Kidney (tissue), 22 donors: ENCODE measurements at places on chromosomes 1 and 21.

DNA sequence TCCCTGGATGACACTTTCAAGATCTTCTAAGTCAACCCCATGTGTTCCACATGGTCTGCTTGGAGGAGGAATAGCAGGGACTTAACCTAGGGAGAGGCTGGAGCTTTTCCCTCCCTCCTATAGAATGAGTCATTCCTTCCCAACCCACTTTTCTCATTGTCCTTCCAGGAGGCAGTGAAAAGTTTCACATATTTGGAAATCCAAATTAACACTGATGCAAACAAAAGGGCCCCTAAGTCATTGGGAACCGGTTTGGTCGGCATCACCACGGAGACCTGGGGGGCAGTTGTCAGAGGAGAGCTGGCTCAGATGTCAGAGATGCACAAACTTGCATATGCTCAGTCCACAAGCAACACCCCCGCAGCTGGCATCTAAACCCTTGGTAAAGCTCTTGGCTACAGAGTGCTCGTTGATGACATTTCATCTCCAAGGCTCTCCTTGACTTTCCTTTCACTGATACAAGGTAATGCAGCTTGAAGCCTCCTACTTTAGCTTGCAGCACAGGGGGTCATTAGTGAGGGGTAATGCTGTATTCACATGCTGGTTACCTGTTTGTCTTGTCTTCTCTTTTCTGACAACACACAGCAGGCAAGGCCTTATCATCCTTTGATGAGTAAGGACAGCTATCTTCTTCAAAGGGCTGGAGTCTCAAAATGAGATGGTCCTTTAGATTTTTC lies 12.3 kb upstream of the LRRC8D start:
- DNase-seq = peak; percentile 25

GRCh38 chr1:25184001-25184762 lies 48.1 kb downstream of the SYF2 start:
- DNase-seq = no peak

DNA sequence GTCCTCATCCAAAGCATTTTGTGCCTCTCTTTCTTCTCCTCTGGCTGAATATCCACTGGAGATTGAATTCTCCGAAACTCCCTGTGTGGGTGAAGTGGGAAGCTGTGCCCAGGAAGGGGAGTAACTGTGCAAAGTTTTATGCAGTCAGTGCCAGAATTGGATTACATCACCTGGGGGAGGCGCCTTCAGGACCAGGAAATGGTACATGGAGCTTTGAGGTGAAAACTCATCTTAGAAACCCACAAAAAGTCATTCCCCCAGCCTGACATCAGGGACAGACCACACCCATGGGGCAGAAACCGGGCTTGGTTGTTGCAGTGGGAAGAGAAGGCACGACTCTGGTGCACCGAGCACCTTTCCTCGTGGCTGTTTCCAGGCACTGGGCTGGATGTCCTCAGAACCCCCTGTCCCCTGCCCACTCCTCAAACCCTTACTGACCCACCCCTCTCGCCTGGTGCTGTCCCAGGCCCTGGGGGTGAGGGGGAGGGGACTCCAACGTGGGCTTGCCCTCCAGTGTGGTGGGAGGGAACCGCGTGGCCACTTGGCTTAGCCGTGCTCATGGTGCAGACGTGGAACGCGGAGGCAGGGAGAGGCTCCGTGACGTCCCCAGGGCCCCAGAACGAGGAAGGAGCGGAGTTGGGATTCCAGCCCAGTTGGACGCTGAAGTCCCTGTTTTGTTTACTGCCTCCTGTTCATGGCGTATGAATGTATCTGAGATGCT lies 15.7 kb downstream of the TFF3 start:
- no peak for DNase-seq

GRCh38 chr1:15523104-15524020 lies 653 bp downstream of the CASP9 start:
- no peak for DNase-seq

DNA sequence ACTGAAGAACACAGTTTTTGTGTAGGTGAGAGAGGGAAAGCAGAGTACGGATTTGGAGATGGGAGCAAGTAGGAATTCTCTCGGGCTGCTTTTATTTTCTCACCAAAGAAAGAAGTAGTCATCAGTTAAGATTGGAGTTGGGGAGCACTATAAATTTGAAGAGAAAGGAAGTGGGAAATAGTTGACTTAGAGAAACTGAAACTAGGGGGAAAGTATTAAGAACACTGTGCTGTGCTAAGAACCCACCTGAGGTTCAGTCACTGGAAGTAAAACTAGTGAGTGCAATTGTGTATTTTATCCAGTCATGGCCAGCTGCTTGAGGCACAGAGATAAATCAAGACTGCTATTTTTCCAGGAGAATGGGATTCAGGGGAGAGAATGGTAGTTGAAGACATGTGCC lies 37.4 kb downstream of the CLCC1 start:
- no peak for DNase-seq

DNA sequence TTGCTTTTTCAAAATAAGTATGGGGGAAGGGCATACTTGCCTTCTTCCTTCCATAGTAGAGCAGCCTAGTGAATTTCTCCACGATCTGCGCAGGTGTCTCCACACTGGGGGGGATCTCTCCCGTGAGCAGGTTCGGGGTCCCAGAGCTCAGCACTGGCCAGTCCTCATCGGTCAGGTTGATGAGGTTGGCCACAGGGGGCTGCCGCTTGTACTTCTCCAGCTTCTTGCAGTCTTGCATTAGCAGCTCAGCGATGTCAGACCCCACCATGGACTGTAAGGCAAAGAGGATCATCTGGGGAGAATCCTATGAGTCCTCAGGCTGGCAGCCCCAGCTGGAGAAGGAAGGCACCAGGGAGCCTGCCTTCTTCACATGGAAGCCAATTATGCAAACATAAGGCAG lies 11.8 kb downstream of the SEC16B start:
- DNase-seq = no peak

- no peak for DNase-seq
Observed at GRCh38 chr1:54335755-54336108, 70.5 kb downstream of the SSBP3 start.

GRCh38 chr1:206709322-206709721 lies 24.6 kb downstream of the MAPKAPK2 start:
- DNase-seq = no peak

DNA sequence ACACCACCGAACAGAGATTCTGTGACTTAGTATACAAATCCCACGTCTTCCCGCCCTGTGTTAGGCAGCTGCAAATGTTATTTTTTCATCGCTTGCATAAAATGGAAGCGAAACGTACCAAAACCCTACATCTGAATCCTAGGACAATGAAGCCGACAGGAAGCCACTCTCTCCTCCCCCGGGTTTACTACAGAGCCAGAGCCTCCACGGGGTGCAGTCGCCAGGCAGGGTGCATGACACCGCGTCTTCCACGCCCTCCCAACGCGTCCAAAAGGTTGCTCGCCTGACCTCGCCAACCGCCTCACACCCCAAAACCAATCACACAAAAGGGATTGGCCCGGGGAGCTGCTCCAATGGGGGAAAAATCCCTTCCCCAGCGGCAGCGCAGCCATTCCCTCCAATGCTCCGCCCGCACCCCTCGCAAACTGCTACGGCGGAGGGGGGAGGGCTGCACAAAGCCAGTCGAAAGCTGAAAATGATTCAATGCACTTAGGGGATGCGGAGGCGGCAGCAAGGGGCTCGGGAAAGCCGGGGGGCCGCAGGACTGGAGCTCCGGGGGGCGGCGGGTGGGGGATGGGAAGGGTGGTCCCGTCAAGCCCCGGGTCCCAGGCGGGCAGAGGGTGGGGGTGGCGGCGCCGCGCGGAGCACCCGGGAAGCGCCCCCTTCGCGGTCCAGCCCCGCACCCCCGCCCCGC lies 701 bp downstream of the CEP170 start:
- DNase-seq = peak; percentile 66

- peak; percentile 63 for DNase-seq
Observed at GRCh38 chr1:19651141-19651737, 7.1 kb downstream of the NBL1 start.

GRCh38 chr1:67987046-67987799 lies 63.2 kb downstream of the DIRAS3 start:
- no peak for DNase-seq

GRCh38 chr1:159598196-159598595 lies 10.6 kb downstream of the APCS start:
- no peak for DNase-seq

DNA sequence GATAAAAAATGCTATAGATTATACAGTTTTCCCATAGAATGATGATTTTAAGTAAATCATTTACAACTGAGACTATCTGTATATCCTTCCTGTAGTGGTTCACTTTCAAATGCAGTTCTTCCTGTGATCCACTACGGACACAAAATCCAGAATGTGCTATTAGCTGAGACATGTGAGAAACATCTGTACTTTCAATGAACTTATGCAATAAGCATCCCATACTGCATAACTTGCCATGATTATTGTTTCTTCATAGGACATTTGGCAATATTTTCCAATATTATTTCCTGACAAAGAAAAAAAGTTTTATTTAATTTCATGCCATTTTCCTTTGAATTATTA lies 83.5 kb upstream of the PRDX6 start:
- no peak for DNase-seq

DNA sequence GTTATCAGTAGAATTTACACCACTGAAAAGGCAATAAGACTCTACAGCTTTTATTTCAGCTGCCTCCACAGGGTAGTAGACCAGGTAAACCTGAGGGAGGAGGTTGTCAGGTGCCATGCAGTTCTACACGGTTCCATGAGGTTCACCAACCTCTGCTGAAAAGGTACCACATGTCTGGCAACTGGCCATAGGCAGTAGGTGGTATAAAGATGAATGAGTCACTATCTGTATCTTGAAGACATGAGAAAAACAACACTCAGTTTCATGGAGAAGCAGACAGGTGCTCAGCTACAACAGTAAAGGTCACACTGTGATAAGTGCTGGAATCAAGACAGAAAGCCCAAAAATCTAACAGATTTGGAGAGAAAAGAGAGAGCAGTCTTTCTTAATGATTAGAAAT lies 145.4 kb downstream of the PTGER3 start:
- no peak for DNase-seq

- DNase-seq = no peak
Observed at GRCh38 chr1:16092923-16093511, 19.6 kb upstream of the FAM131C start.

- DNase-seq = no peak
Observed at GRCh38 chr1:240597153-240597745, 14.7 kb downstream of the GREM2 start.

- DNase-seq = no peak
Observed at GRCh38 chr1:53971718-53972117, 25.6 kb downstream of the LRRC42 start.

- no peak for DNase-seq
Observed at GRCh38 chr1:57067863-57068262, 102.0 kb upstream of the C8B start.
